ENCODE measurements at places on chromosomes 4 and X. TPM values are rescaled to one million over a fixed set of nuclear protein-coding genes. Genes with fewer than 3 reads are reported as not detected.
A peak's percentile ranks its signal among the peaks of the same experiment; 100 is the strongest.

GRCh38 chr4:141702472-141703182 lies 66.2 kb downstream of the IL15 start:
- no peak for DNase-seq

DNA sequence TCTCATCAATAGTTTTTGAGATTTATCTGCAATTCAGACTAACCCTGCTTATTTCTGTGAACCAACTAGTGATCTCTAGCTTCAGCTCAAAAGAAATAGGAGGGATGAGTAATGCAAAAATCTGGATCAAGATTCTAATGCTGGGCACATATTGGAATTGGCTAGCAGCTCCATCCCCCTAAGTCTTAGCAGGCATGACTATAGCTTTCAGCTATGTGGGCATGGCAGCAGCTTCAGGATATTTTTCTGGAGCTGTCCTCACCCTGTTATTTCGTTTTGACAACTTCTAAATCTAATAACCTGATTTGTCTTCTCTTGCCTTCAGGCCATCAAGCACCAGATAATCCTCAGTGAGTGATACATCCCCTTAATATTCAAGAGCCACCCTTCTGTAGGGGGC lies 50.8 kb upstream of the GNPDA2 start:
- no peak for DNase-seq

DNA sequence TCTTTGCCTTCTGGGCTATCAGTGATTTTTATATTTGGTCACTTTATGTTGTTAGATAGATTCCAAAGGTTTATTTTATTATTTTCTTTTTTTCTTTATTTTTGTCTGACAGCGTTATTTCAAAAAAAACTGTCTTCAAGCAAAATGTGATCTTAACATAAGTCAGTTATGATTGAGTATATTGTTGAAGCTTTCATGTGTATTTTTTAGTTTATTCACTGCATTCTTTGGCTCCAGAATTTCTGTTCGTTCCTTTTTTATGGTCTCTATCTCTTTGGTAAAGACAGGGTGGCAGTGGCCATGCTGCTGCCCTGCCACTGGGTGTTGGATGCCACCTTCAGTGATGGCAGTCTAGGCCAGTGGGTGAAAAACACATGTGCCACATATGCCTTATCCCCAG lies at the start of gene MAGEC3:
Gene MAGEC3 (plus strand): TSS at position 301 of the 400 bp plus-strand sequence. CDS start 0 bp downstream, at position 301.
- no peak for DNase-seq

DNA sequence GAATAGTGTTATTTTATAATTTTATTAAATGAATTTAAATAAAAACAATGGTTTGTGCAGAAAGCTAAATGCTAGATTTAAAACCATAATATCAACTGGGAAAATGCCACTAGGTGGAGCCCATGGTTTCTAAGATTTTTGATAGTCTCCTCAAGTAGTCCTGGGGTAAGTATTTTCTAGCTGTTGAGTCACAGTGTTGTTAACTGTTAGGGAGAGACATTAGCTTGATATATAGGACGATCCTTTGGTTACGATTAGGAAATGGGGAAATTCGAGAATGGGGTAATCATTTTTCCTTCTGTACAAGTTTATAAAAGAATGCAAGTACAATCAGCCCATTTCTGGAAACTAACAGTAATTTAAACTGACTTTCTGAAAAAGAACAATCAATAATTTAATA lies 378.4 kb downstream of the ANKRD50 start:
- DNase-seq: no peak

- no peak for DNase-seq
Measured at GRCh38 chr4:7635445-7636239, 200.9 kb upstream of the PSAPL1 start.

- no peak for DNase-seq
Measured at GRCh38 chr4:43277003-43277402, 384.5 kb downstream of the GRXCR1 start.

DNA sequence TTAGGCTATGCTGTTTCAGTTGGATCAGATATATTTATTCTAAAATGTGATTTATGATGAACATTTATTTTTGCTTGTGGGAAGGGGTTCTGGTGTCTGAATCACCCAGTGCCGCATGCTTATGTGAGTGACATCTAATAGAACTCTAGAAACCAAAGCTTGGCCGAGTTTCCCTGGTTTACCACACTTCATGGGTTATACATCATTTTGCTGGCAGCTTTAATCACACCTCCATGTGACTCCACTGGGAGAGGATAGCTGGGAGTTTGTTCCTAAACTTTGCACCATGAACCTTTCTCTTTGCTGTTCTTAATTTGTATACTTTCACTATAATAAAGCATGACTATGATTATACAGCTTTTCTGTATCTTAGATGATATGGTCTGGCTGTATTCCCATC lies 382.9 kb downstream of the INPP4B start:
- DNase-seq: no peak

GRCh38 chrX:101744085-101744484 lies 84.4 kb upstream of the ARMCX2 start:
- DNase-seq: no peak

GRCh38 chr4:76306882-76307659 lies 538 bp downstream of the STBD1 start:
- DNase-seq: peak; percentile 73

DNA sequence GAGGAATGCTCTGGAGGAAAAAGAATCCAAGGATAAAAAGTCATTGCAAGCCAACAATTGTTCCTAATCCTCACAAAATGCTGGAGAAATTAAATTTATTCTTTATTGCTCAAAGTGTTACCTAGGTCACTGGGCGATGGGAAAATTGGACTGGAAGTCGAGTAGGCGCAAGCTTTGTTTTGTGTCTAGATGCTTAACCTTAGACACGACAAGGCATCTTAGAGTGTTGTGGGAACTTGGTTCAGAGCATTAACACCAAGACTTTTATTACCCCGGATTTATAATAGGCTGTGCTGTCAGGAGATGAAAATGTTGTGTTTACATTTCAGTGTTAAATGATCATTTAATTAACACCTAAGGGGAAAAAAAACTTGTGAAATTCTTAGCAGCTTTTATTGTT lies 25.1 kb downstream of the SLIT2 start:
- no peak for DNase-seq

GRCh38 chr4:147860960-147861359 lies 129.1 kb downstream of the ARHGAP10 start:
- DNase-seq: no peak

DNA sequence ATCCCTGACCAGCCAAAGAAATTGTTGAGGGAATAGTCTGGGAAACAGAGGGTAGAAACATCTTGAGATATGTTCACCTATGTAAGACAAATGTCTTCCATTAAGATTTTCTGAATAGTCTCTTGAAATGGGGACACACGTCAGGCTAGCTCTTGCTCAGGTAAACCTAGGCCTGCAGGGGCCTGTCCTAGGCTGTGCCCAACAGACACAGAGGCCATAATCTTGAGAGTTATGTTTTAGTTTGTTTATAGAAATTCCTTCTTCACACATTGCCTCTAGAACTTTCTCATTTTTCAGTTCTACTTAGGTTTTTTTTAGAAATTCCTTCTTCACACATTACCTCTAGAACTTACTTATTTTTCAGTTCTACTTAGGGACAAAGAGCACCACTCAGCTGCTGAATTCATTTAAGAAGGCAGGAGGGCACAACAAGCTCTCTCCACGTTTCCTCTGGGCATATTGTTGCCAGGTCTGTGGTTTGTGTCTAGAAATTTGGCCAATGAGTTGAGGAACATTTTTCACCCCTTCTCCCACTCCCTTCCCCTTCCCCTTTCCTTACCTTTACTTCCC lies 94.9 kb downstream of the ARHGAP24 start:
- no peak for DNase-seq

GRCh38 chrX:10750581-10750980 lies 130.2 kb upstream of the MID1 start:
- DNase-seq: no peak

GRCh38 chr4:43374216-43374751 lies 481.8 kb downstream of the GRXCR1 start:
- DNase-seq: no peak

DNA sequence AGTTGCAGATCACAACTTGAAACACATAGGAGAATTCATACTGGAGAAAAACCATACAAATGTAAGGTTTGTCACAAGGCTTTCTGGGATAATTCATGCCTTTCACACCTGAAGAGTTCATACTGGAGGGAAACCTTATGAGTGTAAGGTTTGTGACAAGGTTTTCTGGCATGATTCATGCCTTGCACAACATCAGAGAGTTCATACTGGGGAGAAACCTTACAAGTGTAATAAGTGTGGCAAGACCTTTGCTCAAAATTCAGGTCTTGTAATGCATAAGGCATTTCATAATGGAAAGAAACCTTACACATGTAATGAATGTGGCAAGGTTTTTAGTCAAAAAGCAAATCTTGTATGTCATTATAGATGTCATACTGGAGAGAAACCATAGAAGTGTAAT lies 58.8 kb upstream of the ENPEP start:
- no peak for DNase-seq

DNA sequence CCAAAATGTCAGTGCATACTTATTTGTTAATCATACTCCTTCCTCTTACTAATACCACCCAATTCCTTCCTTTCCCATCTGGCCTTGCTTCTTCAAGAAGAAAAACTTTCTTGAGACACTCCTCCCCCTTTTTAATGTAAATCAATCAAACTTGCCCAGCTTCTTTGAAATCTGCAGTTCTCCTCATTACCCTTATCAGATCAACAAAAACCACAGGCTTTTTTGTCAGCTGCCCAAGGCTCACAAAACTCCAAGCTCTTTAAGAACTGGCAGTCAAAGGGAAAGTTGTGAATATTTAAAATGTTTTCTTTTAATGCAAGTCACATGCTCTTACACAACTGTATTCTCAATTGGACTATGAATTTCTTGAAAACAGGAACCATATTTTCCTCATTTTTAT lies 11.3 kb upstream of the MYOZ2 start:
- no peak for DNase-seq

TMEM187 gene
- 10.9 TPM for total RNA-seq

NUDT10 gene
- 17.6 TPM for total RNA-seq

FRG2 gene
- not detected for total RNA-seq

FGD1 gene
- 4.3 TPM for total RNA-seq

FAM47E gene
- 2.8 TPM for total RNA-seq

VCX2 gene
- not detected for total RNA-seq
